ENCODE measurements at places on chromosomes 2 and 18. TPM values are rescaled to one million over a fixed set of nuclear protein-coding genes. Genes with fewer than 3 reads are reported as not detected.

The SERPINB13 gene
- not detected for total RNA-seq

The ADGRF3 gene
- not detected for total RNA-seq

The MDH1B gene
- total RNA-seq: 0.86 TPM

The IDH1 gene
- total RNA-seq: 73.2 TPM

GRCh38 chr2:106115665-106116064 lies 78.4 kb downstream of the UXS1 start:
- DNase-seq: no peak

- DNase-seq: peak; percentile 100
Measured at GRCh38 chr2:47269316-47270232, 114.5 kb upstream of the STPG4 start.

DNA sequence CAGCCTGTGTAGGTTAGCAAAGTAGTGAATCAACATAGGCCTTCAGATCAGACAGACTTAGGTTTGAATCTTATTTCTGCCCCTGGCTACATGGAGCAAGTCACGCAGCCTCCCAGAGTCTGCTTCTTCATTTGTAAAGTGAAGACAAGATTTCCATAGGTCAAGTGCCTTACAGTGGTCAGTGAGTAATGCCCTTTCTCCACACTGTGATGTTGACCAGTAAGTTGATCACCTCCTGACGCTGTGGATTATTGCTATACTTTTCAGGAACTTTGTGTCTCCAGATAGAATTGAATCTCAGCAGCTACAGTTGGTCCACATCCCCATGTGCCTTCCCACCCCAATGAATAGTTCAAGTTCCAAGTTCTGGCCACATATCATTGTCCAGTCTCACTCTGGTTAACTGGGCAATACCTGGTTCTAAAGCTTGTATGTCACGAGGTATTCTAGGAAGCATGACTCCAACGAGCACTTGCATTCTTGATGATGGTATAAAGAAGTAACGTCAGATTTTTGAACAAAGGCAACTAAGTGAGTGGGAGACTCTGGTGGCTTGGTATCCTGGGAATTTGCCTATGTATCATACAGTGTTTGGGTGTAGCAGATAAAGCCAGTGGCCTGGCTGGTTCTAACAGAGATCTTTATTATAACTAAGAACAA lies 2.1 kb upstream of the CLIP4 start:
- peak; percentile 43 for DNase-seq

DNA sequence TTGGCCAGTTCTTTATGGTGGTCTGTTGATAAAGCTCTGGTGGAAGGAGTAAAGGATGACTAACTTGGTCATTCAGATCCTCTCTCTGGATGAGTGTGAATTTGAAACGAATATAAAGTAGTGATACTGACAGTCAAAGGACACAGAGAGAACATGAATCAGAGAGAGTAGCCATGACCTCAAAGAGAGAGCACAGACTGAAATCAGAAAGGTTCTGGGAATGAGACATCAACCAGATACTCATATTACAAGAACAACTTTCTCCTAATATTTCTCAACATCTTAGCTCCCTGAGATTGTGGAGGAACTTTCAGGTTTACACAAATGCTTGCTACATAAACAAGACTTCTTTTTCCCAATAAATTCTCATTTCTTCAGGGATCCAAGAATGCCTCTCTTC lies 849.1 kb upstream of the CHAC2 start:
- DNase-seq: peak; percentile 49

DNA sequence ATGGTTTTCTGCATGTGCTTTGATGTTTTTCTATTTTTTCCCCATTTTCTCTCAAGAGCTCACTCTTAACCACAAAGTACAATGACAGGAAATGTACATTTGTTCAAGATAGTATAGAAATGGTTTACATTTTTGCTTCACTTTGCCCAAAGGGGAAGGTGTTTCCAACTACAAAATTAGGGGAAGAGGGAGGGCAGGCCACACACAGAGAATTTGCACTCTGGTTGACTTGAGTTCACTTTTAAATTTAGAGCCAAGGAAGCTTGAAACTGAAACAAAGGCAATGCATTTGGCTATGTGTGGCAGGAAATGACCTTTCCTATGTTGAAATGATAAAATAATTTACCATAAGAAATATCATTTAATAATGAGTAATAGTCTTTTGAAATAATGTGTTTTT lies 19.1 kb upstream of the VIT start:
- no peak for DNase-seq

GRCh38 chr18:34637094-34637801 lies 72.8 kb upstream of the DTNA start:
- DNase-seq: no peak

DNA sequence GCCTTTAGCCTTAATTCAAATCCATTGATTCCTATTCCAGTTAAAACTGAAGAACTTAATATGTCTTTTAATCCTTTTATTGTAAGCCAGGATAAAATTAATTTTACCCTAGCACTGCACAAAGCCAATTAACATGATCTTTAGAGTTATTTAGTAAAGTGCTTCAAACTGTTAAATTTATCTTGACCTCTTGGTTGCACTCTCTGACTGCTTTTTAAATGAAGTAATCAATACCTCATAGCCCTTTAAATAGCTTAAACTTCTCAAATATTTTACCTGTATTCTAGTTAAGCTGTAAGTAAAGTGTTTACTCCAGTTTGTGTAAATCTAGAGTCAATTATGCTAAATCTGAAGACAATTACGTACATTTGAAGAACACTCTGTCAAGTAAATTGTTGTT lies 221.0 kb downstream of the WDR7 start:
- DNase-seq: no peak

DNA sequence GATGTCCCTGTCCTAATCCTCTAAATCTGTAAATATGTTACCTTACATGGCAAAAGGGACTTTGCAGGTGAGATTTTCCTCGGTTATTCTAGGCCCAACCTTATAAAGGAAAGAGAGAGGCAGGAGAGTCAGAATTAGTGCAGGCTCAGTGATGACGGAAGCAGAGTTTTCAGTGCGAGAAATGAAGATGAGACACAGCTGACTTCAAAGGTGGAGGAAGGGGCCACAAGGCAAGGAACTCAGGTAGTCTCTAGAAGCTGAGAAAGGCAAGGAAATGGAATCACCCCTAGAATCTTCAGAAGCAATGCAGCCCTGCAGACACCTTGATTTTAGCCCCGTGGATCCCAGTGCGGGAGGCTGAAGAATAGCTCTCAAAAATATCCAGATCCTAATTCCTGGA lies 7.2 kb upstream of the LCLAT1 start:
- no peak for DNase-seq

DNA sequence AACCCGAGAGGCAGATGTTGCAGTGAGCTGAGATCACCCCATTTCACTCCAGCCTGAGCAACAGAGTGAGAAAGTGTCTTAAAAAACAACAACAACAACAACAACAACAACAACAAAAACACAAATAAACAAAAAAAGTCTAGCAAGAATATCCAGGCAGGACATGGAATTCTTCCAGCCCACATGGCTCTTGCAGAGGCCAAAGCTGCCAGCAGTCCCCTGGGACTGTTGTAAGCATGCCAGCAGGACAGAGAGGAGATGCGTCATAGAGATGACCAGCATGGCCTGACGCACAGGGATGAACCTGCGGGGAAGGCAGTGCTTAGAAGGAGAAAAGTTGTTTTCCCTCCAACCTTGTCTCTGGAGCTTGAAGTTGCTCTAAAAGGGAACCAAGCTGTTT lies 182.3 kb upstream of the PGAP1 start:
- DNase-seq: peak; percentile 91

- DNase-seq: no peak
Measured at GRCh38 chr18:6145645-6146306, 250.5 kb upstream of the TMEM200C start.

DNA sequence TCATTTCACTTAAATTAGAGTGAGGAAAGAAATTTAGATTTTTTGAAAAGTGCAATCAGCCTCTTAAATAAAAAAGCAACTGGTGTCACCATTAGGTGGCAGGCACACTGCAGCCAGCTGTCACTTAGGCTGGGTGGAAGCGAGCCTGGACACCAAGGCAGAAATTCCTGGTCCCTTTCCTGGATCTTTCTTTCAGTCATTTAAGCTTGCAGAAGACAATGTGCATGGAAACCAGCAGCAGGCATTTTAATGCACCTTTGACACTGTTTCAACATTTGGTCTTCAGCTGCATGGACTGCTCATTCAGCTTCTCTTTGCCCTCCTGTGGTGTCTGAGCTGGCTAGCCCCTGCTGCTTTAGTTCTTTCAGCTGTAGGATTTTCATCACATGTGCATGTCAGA lies 61.0 kb downstream of the AQP4 start:
- no peak for DNase-seq

DNA sequence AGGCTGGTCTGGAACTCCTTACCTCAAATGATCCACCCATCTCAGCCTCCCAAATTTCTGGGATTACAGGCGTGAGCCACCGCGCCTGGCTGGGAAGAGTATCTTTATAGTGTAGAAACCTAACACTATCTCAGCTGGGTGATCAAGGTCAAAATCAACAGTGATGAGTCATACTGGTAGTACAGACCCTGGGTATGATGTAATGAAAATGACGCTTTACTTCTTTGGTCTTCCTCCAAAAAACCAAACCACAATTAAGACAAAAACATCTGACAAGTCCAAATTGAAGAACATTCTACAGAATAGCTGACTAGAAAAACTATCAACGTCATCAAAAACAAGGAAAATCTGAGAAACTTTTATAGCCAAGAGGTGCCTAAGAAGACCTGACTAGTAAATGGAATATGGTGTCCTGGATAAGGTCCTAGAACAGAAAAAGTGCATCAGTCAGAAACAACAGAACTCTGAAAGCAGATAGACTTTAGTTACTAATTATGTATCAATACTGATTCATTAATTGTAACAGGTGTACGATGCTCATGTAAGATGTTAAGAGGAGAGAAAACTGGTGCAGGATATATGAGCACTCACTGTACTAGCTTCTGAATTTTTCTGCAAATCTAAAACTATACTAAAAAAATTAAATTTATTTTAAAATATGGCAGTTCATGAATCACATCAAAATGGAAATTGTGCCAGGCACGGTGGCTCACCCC lies 25.4 kb downstream of the PDCL3 start:
- DNase-seq: peak; percentile 74

DNA sequence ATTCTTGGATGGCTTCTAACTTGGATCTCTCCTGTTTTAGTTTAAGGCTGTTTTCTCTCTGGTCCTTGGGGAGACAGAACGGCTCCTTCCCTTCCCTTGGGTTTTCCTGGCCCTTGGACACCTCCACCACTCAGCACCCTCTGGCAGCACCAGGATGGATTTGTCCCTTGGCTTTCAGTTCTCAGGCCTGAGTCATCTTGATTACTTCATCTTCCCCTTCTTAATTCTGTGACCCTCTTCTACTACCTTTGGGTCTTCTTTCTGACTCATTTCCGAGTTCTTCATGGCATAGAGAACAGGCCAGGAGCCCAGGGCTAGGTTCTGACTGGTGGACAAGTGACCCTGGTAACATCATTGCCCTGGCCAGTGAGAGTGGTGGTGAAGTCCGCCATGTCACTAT lies 14.9 kb downstream of the IGFBP2 start:
- DNase-seq: no peak

DNA sequence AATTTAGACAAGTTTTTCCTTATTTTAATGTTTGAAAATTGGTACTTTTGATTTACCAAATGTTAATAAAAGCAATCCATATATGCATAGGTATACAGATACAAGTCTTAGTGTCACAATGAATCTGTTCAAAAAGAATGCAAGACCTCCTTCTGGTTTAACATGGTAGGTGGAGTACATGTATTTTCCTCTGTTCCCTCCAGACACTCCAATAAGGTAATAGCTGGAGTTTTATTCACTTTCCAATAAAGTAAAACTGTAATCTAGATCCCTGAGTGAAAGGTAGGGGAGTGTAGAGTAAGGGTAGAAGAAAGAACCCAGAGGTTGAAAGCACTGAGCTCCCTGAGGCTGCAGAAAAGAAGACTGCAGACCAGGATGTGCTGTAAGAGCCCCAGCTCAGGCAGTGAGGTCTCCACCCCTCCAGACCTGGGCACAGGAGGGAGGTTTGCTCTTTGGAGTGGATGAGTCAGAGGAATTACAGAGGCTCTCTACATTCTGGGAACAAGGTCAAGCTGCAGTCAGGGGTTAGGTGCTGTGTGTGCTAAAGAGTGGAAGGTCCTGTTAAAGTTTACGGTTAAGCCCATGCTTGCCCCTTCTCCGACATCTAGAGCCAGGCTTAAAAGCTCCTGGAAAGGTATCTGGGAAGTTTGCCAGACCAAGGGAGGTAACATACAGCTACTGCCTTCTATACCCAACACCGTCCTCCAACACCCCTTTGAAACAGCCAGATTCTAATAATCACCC lies 27.6 kb upstream of the STAT1 start:
- peak; percentile 40 for DNase-seq

DNA sequence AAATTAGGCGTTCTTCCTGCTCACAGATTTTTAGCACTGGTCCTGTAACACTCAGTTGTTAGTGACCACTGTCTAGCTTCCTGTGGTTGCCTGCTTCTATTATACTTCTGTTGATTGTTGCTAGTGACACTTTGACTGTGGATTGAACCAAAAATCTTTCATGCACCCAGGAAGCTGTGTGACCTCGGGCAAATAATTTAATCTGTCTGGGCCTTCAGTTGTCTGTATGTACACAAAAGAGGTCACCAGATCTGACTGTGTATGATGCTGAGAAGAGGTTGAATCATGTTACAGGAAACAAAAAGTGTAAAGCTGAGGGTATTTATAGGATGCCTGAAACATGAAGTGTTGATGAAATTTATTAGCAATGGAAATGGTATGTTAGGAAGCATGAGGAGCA lies 12.7 kb downstream of the ICOS start:
- DNase-seq: peak; percentile 6

- DNase-seq: no peak
Measured at GRCh38 chr2:63218800-63219526, 168.3 kb downstream of the OTX1 start.

Measured in LHCN-M2 (cell line).